Spinal cord (tissue), 10 donors: ENCODE measurements at places on chromosomes 11 and 22. TPM values are rescaled to one million over a fixed set of nuclear protein-coding genes. Genes with fewer than 3 reads are reported as not detected.

Gene UBTFL1
- not detected for total RNA-seq

Gene SNAP29
- total RNA-seq = 21.8 TPM

Gene C22orf31
- 1.2 TPM for total RNA-seq

Gene ZC3H7B
- 60.3 TPM for total RNA-seq
